Activated CD4-positive, alpha-beta T cell treated with anti-CD3 and anti-CD28 coated beads, Interleukin-2, amount 50 U/mL, for 4 hours (primary cell): ENCODE measurements at places on chromosomes 12 and 14.

DNA sequence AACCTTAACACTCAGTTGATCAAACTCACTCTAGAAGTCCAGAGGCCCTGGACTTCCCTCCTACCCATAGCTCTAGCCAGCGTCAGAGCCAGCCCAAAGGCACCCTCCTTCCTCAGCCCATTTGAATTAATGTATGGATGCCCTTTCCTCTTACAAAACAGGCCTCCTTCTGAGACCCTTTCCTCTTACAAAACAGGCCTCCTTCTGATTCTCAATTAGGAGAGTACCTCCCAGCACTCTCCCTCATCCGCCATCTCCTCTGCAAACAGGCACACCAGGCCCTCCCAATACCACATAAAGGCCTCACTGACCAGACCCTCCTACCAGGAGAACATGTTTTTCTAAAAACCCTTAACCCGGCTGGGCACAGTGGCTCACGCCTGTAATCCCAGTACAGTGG, 65.7 kb downstream of the MOK start:
- no peak for DNase-seq

DNA sequence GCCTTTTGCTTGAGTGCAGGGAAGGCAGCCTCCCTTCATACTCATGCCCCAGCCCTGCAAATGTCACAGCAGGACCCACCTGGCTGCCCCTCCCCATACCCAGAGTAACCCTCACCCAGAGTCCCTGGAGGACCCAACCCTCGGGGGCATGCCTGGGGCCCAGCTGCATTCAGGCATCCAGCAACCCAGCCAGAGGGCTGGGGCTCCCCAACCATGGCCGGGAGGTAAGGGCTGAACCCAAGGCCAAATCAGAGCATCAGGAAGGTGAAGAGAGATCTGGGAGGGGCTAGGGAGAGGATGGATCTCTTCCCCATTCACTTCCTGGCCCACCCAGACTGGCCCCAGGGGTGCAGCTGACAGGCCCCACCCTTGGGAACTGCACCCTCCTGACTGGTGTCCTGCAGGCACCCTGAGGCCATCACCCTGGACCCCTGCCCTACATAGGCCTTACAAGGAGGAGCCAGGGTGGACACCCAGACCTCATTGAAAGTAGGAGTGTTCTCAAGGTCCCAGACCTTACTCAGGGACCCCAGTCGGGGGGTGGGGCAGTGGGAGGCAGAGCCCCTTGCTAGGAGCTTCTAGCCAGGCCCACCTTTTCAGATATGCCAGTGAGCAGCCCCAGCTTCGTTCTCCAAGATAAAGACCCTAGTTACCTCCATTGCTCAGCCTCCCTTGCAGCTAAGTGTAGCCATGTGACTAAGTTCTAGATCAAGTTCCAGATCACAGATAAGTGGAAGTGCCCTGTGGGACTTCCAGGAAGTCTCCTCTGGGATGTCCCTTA, 849 bp upstream of the PLD4 start:
- DNase-seq, result no peak

- DNase-seq, result peak; percentile 16
Measured at GRCh38 chr12:132222096-132222807, 78.0 kb downstream of the NOC4L start.

GRCh38 chr12:95337146-95337545, 119.5 kb downstream of the VEZT start:
- DNase-seq, result no peak

GRCh38 chr14:85535991-85536832, 6.3 kb downstream of the FLRT2 start:
- no peak for DNase-seq
